Forelimb muscle (tissue), 1 donor: ENCODE measurements at places on chromosomes 12 and 14.

- no peak for DNase-seq
These were observed 9.3 kb upstream of the GYS2 start for GRCh38 chr12:21613931-21614330.

DNA sequence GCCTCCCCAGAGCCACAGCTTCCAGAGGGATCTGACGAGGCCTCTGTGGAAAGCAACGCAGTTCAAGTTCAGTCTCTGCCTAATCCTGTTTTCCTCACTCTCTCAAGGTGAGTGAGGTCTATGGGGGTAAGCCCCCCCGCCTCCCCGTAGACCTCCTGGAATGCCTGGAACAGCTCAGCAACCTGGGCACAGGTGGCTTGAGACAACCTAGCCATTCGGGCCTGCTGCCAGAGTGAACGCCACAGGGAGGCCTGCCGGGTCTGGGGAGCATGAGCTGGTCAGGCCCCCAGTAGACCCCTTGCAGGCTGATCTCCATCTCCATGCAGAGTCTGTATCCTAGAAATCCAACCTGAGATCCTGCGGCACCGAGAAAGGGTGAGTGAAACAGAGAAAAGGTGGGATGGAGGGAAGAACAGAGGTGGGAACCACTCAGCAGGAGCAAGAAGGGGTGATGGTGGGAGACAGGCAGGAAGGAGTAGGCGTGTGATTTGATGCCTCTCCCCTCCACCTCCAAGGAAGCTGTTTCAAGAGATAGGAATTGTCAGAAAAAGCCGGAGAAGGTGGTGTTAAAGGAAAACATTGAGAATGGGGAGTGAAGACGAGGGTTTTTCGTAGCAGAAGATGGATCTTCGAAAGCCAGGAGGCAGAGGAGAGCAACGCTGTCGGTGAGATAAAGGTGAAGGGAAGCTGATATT is 123.1 kb upstream of the PRMT8 start:
- no peak for DNase-seq

DNA sequence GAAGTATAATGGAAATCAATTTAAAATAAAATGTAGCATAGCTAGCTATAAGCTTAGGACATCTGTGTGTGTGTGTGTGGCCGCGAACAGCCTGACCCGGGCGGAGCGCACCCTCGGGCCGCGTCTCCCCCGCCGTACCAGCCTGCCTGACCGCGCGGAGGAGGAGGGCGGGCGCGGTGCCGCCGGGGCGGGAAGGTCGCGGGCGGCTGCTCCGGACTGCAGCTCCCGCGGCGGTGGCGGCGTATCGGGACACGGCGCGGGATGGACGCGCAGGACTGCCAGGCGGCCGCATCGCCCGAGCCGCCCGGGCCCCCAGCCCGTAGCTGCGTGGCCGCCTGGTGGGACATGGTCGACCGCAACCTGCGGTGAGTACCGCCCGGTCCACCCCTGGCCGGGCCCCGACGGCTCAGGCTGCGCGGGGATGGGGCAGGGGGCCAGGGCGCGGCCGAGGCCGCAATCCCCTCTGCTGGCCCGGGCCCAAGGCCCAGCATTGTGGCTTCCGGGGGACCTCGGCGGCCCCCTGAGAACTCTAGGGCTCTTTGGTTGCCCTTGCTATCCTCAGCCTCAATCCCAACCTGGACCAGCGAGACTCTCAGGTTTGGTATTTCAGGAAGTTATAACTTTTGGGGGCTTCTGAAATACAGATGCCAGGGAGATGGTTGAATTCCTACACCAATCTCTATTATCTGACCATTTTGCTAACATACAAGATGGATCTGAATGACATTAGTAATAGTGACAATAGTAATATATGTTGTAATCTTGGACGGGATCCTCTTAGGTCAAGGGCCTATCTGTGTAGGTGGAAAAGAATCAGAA is at the start of gene ABHD12B:
TSS of gene ABHD12B (plus strand) at position 140 of the 819 bp plus-strand sequence. CDS start at position 262, 122 bp downstream.
- no peak for DNase-seq

DNA sequence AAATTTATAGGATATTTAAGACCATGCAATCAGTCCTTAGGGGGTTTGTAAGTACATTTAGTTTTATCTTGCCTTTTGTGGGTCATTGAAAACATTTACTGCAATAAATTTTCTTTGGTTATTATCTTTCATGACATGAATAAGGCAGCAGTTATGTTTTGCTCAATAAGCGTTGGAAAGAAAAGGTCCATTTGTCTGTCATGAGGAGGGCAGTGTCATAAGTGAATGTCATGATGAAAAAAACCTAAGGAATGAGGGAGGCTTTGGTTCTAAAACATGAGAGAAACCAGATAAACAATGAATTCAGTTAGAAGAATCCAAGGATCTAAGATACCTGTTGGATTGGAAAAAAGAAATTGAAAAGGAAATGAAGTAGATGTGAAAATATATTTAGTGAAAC is 209.4 kb downstream of the NAV3 start:
- no peak for DNase-seq

- DNase-seq: no peak
These were observed 253.4 kb downstream of the GXYLT1 start for GRCh38 chr12:41891226-41891625.
